Activated T-cell treated with anti-CD3 and anti-CD28 coated beads, Interleukin-2, amount 50 U/mL, for 24 hours (primary cell): ENCODE measurements at places on chromosomes 12 and 14.

DNA sequence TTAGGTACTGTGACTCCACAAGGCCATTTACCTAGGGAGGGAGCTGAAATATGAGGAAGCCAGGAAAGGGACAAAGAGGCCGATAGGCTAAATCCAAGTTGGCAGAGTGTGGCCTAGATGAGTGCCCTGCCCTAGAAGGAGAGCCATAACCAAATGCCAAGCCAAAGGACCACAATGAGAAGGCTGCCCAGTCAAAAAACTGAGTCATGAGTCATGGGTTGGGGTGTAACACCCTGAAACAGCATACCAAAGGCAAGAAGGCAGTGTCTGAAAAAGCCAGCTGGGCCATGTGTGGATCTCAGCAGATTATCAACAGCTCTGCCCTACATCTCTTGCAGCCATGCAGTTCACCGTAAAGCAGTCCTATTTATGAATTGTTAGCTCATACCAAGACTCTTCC, 171.7 kb downstream of the PHLDA1 start:
- H3K4me1 ChIP-seq, result peaks cover 11% of the 10 kb centered on the region
- H3K36me3 ChIP-seq, result no peaks in the 10 kb centered on the region
- DNase-seq, result no peak
- H3K4me3 ChIP-seq, result no peak overlapping the region

DNA sequence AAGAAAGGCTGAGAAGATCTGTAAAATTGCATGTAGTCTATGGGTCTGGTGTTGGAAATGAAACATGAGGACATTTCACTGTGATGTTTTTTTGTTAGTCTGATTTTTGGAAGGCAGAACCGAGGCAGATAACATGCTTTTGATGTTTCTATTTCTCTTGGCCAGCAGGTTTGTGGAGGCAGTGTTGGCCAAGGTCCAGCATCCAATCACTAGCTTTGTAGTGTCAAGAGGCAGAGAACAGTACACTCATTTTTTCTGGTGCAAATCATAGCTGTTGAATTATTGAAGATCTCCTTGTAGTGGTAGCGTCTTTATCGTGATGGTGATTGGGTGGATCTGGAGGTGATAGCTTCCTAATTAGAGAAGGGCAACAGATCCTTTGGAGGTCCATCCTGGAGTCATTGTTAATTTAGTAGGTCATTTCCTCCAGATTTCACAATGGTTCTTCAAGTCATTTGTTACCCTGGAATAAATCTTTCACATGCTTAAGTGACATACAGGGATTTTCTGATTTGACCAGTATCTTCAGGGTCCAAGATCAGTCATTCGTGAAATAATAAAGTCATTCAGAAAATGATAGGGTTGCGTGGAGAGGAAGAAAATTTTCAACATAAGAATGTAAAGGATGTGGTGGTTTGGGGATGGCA, 252.4 kb upstream of the CPNE8 start:
- no peaks in the 10 kb centered on the region for H3K36me3 ChIP-seq
- no peak overlapping the region for H3K27ac ChIP-seq
- H3K4me1 ChIP-seq, result no peaks in the 10 kb centered on the region

DNA sequence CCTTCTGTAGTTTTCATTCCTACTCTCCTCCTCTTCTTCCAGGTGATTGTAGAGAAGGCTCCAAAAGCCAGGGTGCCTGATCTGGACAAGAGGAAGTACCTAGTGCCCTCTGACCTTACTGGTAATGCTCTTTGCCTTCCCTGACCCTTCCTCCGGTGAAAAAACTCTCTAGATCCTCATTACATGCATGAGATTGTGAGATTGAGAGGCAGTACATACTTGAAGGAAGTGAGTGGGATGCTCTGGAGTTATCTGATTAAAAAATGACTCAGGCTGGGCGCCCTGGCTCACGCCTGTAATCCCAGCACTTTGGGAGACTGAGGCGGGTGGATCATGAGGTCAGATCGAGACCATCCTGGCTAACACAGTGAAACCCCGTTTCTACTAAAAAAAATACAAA, 5.3 kb downstream of the GABARAPL1 start:
- peaks cover 26% of the 10 kb centered on the region for H3K4me1 ChIP-seq
- H3K27me3 ChIP-seq, result no peaks in the 10 kb centered on the region
- H3K4me3 ChIP-seq, result no peak overlapping the region
- no peak overlapping the region for H3K27ac ChIP-seq

DNA sequence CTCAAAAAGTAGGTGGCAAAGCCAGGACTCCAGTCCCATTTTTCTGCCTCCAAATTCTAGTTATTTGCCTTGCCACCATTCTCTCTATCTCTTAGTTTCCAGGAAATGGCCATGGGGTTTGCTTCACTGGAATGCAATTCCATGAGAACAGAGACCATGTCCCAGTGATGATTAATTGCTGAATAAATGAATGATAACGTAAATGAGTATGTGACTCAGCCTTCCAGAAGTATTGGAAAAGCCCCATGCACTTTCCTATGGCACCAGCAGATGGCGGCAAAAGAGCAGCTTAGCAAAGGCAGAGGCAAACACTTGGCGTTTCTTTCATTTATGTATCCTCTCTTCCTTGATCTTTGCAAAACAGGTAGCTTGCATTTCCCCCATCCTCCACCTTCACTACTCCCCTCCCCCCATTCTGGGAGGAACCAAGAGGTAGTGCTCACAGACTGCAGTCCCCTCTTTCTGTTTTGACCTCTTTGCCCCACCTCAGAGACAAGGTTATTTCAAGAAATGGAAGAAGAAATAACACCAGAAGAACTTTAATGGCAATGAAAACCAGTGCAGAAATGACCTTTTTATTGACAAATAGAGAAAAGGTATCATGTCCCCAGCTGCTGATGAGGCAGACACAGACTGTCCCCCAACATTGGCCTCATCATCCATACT, 21.3 kb downstream of the TBX3 start:
- no peak overlapping the region for H3K27ac ChIP-seq
- H3K27me3 ChIP-seq, result peaks cover 55% of the 10 kb centered on the region
- H3K4me3 ChIP-seq, result no peak overlapping the region
- DNase-seq, result peak; percentile 73
- H3K4me1 ChIP-seq, result peaks cover 2% of the 10 kb centered on the region

DNA sequence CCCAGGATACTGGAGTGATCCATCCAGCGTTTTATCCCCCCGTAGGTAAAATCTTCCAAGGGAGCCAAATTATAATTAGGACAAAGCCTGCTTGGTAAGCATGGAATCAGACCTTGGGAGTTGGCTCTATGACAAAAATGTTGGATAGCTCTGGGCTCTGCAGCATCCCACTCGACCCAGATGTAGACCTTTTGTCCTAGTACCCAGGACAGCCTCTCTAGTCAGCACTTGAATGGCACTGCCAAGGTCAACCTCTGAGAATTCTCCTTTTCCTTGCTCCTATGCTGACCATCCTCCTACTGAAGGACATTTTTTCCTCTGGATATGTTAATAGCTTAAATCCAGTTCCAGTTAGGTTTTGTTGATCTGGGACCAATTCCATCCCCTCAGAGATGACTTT, 104.7 kb upstream of the SLC35F4 start:
- H3K27ac ChIP-seq, result no peak overlapping the region
- no peak overlapping the region for H3K4me3 ChIP-seq
- H3K27me3 ChIP-seq, result peaks cover 4% of the 10 kb centered on the region

- peaks cover 51% of the 10 kb centered on the region for H3K36me3 ChIP-seq
- DNase-seq, result no peak
- no peak overlapping the region for H3K4me3 ChIP-seq
- no peak overlapping the region for H3K27ac ChIP-seq
- peaks cover 2% of the 10 kb centered on the region for H3K4me1 ChIP-seq
These were observed 41.7 kb downstream of the TTLL5 start for GRCh38 chr14:75702616-75703261.
